ENCODE measurements at places on chromosomes 11 and 22.

DNA sequence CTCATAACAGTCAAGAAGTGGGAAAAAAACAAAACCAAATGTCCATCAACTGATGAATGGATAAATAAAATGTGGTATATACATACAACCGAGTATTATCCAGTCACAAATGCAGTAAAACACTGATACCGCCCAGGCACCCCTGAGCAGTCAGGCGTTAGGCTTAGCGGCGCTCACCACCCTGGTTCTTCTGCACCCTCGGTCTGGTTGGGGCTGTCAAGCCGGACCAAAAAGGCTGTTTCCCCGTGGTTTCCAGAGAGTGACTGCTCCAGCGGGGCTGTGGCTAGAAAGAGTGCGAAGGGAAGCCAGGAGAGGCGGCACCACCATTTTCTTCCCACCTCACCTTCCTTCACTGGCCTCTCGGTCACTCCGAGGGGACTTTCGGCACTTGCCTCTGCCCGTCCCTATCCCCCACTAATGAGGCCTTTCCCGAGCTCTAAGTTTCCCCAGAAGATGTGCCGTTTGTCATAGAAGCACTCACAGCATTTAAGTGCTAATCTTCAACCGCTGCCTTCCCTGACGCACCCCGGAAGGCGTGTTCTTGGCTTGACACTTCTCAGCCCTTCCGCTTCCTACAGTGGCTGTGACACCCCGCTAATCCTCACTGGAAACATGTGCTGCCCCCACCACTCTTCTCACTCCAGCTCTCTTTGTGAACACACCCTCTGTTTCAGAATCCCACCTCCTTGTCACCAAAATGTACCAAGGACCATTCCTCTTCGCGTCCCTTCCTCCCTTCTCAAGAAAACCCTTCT, 42.4 kb downstream of the FCHSD2 start:
- no peak for DNase-seq

GRCh38 chr11:100637706-100638105, 49.4 kb upstream of the ARHGAP42 start:
- no peak for DNase-seq

DNA sequence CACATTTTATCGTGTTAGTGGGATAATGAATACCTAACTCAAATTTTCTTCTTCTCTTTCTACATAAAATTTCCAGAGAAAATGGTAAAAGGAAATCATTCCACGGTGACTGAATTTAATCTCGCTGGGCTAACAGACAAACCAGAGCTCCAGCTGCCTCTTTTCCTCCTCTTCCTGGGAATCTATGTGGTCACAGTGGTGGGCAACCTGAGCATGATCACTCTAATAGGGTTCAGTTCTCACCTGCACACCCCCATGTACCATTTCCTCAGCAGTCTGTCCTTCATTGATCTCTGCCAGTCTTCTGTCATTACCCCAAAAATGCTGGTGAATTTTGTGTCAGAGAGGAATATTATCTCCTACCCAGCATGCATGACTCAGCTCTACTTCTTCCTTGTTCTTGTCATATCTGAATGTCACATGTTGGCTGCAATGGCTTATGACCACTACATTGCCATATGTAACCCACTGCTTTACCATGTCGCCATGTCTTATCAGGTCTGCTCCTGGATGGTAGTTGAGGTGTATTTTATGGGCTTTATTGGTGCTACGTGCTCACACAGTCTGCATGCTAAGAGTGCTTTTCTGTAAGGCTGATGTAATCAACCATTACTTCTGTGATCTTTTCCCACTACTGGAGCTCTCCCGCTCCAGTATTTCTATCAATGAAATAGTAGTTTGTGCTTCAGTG, 24.1 kb downstream of the OR10D3 start:
- no peak for DNase-seq

DNA sequence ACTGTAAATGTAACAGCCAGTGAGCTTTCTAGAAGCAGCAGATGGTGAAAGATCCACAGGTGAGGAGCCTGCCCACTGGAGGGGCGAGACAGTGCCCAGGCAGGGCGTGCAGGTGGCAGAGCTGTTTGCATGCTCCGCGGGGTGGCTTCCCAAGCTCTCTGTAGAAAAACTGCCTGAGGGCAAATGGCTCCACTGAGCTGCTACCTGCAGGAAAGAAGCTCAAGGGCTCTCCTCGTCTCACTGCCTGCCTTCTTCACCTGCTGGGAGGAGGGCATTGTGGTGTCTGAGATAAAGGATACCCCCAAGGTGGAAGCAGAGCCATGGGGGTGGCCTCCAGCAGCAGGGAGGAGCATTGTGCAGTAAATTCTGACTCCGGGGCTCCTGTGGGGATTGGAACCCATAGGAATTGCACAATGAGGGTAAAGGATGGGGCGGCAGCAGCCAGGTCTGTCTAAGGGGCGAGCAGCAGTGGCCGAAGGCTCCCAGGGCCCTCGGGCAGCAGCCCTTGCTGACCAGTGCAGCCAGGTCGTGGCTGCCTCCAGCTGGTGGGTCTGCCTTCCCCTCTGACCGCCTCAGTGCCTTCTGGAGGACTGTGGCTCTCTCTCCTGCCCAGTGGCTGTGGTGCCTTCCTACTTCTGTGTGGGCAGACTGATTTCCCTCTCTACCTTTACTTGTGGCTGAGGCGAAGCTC, 28.0 kb upstream of the CABP7 start:
- no peak for DNase-seq

GRCh38 chr22:46726066-46726985, 11.7 kb downstream of the CERK start:
- DNase-seq: no peak

DNA sequence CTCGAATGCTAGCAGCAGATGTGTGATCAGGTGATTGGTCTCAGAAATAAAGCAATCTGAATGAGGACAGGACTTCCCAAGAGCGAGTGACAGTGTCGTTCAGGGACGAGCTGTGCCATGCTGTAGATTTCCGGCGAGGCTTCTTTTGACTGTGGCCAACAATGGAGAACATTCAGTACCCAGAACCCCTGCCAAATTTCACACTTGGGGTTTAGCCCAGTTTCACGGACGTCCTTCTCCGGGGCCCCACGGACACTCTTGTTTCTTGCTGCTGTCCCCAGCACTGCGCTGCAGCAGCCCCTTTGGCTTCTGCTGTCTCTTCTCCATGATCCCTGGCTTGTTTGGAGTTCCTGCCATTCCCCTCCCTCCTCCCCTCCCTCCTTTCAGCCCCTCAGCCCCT, 115.1 kb upstream of the GRAMD1B start:
- no peak for DNase-seq

DNA sequence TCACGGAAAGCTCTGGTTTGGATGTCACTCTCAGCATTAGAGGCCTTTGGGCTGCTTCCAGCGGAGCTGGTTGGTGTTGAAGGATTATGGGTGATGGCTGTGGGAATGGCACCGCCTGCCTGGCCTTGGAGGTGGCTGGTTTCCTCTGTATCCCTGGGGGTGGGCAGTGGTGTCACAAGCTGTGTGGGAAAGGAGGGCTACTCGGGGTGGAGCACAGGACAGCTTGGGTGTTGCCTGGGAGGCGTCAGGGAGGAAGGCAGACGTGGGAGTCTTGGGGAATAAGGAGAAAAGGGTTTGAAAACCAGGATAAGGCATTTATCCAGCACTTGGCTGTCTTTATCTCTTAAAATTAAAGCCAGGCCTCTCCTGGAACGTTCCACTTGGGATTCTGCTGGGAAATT, 71.8 kb downstream of the ADAMTS15 start:
- DNase-seq: no peak

DNA sequence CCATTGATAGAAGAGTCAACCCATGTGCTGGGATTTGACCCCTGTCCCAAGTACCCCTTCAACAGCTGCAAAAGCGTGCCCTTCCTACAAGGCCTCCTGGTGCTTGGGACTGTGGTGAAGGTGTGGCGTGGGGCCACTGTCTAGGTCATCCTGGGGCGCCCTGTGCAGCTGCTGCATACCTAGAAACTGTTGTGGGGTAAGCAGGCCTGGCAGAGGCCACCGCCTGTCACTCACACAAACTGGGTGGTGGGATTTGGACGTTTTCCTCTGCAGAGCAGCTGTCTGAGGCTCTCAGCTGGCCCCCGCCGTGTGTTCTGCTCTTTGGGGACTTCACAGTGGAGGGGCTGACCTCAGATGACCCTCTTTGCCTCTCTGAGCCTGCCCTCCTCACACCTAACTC, 69.7 kb downstream of the SCN3B start:
- DNase-seq: no peak

GRCh38 chr11:117098269-117099232, at the start of gene SIK3:
Gene SIK3, minus strand, starts transcription at chr11:117098428. Its CDS starts 13 bp downstream, at chr11:117098415.
- DNase-seq: peak; percentile 90

DNA sequence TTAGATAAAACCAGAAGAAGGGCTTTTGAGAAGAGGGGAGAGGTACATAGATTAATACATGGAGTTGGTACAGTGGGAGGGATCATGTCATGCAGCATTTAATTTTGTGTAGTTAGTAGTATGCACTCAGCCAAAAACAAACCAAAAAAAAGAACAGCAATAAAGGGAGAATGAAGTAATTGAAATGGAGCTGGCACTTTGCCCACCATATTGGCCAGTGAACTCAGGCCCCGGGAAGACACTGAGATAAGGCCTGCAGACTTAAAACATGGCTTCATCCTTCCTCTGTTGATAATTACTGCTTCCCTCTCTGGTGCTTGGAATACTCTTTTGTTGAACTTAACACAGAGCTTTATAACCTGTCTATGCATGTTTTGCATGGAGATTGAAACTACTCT, 3.1 kb downstream of the PANX1 start:
- no peak for DNase-seq

DNA sequence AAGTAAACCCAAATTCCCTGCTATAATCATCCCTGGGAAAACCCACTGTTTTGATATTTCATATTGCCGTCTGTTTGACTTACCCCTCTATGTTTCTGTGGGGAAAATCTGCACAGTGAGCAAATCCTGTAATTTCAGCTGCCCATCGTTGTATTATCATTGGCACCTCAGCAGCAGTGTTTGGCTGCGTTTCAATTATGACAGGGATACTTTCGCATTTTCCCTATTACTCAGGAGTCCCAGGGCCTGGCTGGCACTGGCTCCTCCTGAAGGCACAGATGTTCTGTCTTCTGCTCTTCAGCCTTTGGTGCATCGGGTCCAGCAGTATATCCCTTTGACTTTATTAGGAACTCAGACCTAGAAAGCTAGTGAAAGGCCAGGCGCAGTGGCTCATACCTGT, 12.2 kb upstream of the MMP12 start:
- DNase-seq: no peak

DNA sequence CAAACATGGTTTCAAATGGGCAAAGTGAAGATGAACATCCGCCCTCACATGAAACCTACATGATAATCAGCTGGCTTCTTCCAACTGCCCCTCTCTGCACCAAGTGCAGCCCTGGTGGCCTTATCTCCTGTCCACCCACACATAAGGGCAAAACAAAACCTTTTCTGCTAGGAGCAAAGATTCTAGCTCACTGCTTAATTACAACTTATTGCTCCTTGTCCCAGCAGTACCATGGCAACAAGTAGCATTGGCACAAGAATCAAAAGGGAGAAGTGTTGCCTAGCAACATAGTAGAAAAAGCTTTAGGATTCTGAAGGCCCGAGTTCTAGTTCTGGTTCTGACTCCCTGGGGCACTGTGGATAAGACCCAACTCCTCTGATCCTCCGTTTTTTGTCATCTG, 68.7 kb upstream of the BMAL1 start:
- no peak for DNase-seq

DNA sequence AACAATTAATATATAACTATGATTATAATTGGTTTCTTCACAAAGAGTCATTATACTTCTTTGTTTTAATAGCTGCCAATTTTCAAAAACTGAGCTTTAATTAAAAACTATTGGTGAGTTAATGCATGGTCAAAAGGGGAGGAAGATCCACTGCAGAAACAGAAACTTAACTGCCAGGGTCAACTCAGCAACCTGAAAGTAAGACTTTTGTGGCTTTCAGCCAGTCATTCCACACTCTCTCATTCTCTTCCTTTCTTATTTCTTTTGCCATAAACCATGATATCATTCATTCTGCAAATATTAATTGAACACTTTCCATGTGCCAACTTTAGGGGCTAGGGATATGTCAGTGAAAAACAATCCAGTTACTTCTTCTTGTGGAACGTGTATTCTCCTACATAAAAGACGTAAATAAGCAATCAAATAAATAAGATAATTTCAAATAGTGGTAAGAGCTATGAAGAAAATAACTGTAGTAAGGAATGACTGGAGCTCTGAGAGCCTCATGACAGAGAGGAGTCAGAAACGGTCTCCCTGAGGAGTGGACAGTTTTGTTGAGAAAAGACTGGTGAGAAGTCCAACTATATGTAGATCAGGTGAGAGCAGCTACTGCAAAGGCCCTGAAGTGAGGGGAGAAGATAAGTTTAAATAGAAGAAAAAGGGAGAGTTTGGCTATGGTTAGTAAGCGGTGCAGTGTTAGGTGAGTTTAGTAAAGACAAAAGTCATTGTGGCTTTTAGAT, 130.5 kb downstream of the GRIA4 start:
- no peak for DNase-seq

DNA sequence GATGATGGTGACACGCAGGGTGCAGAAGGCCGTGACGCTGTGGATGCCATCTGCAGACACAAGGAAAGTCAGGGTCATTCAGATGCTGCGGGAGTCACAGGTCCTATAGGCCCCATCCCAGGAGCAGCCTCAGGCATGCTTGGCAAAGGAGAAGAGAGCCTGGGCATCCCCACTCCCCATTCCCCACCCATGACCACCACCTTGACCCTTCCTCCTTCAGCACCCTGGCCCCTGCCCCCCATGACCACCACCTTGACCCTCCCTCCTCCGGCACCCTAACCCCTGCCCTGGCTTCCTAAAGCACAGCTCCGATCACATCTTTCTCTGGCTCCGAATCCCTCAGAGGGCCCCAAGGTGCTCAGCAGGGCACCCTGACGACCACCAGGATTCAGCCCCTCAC, 73.1 kb downstream of the CELSR1 start:
- no peak for DNase-seq

GRCh38 chr11:78940500-78941225, 366.0 kb upstream of the NARS2 start:
- no peak for DNase-seq

DNA sequence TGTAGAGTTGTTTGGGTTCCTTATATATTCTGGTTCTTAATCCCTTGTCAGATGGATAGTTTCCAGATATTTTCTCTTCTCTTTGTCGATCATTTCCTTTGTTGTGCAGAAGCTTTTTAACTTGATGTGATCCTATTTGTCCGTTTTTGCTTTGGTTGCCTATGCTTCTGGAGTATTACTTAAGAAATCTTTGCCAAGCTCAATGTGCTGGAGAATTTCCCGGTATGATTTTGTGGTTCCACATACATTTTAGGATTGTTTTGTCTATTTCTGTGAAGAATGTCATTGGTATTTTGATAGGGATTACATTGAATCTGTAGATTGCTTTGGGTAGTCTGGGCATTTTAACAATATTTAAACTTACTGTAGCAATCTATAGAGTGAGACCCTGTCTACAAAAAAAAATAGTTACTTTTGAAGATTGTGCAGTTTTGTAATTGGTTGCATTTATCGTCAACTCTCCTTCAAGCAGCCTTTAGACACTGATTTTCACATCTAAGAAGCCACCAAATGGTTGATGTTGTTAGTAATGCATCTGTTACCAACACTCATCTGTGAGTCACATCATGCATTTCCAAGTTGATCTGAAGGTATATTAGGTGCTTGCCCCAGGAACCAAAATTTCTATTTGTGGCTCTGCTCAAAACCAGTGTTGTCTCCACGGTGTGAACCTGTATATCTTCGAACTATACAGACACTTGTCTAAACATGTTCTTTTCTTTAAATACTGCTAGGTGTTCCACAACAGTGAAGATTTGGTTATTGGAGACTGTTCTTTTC, 21.4 kb downstream of the XRCC6 start:
- DNase-seq: no peak

Data from stimulated activated CD4-positive, alpha-beta T cell treated with anti-CD3 and anti-CD28 coated beads, TNF-alpha, amount 100 ng/mL, for 4 hours (primary cell).